Stimulated activated CD8-positive, alpha-beta memory T cell treated with anti-CD3 and anti-CD28 coated beads, Interleukin-2, amount 100 ng/mL, for 1 hour (primary cell): ENCODE measurements at places on chromosomes 1 and 21.

- no peak for DNase-seq
Measured at GRCh38 chr1:101235216-101235695, 1.6 kb upstream of the S1PR1 start.

DNA sequence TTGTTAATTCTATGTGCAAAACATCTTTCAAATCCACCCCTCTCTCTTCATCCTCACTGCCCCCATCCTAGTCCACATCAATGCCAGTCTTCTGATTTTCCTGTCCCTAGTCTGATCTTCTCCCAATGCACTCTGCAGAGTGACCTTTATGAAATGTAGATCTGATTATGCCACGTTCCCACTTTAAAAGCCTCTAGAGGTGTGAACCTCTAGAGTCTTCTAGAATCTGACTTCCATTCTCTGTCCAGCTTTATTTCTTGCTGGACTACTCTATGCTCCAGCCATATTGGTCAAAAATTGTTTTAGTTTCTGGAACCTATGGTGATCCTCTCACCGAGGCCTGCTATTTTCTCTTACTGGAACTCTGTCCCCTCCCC lies 32.5 kb downstream of the ZNF648 start:
- DNase-seq, result no peak

DNA sequence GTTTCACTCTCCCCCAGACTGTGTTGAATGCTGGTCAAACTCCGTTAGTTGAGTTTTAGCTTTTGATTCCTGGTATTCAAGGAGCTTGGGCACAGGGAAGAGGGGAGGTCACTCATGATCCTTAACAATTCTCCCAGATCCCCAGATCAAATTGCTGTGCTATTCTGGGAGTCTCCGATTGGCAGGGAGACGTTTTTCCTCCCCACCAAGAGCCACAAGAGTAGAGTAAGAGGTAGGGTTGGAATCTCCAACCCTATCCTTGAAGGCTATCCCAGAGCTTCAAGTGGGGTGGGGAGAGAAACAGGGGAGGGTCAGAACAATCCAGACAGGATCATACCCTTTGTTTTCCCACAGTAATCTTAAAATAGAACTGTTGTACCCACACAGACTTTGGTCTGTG lies 576 bp upstream of the TPM3 start:
- no peak for DNase-seq

- no peak for DNase-seq
Measured at GRCh38 chr1:226772446-226773139, 33.5 kb upstream of the ITPKB start.

DNA sequence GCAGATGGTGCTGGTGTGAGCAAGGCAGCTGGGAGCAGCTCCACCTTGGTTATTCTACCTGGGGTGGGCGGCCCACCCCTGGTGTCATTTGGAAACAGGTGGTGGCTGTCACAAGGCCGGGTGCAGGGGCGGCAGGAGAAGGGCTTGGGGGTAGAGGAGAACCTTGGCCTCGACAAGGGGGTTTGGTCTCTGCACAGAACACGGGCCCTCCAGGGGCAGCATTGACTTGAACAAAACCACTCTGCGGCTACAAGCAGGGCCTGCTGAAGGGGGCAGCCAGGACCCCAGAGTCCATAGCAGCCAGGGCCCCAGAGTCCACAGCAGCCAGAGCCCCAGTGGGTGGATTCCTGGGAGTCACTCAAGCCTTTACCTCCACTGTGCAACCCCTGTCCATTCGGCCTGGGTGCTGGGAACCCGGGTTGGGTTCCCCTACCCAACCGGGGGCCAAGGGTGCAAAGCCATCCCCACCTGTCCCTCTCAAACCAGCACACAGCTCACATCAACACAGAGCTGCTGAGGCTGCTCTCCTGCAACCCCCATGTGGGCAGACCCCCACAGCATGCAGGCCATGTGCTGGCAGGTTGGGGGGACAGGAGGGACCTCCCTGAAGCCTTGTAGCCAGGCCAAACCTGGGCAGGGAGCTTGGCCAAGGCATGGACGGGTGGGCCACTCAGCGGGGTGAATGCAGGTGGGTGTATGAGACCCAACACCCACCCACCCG lies 7.7 kb downstream of the TRIM11 start:
- DNase-seq, result no peak

DNA sequence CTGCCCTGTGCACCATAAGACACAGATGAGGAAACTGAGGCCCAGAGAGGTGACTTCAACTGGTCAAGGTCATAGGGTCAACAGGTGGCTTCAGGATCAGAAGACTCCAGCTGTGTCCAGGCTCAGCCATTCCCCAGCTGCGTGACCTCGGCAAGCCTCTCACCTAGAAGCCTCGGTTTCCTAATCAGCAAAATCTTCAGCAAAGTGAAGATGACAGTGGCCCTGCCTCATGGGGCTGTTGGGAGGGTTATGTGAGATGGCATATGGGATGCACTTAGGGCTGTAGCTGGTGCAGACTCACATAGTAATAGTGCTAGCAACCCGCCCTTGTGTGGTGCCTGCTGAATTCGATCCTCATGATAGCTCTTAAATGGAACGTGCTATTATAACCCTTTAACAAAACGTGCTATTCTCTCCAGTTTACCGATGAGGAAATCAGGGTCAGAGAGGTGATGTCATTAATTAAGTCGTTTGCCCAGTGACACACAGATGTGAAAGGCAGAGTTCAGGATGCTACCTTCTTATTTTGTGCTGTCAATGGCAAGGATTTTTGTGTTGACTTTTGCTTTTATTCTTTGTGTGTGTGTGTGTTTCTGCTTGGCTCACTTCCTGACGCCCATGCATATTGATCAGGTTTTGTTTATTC lies 472.9 kb downstream of the MATN1 start:
- no peak for DNase-seq

- no peak for DNase-seq
Measured at GRCh38 chr21:33478935-33479678, 667 bp downstream of the TMEM50B start.

- DNase-seq, result no peak
Measured at GRCh38 chr1:217498209-217498608, 132.7 kb downstream of the GPATCH2 start.

DNA sequence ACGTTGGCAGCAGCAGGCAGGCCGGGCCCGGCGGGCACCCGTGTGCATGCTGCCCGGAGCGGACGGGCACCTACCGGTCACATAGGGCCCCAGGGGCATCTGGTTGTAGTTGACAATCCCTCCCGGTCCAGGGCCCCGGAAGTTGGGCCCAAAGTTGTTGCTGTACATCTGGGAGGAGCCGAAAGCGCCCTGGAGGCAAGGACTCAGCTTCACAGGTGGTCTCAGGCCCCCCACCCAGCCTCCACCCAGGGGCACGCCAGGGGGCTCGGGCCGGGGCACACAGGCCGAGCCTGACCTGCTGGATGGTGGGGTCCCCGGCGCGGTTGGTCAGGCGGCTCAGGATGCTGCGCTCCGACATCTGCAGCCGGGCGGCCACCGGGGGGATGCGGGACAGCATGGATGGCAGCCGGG lies 60.6 kb downstream of the KCNAB2 start:
- DNase-seq, result no peak

GRCh38 chr1:30379684-30380624 lies 343.4 kb downstream of the MATN1 start:
- DNase-seq, result peak; percentile 13

GRCh38 chr1:184940226-184940625 lies 34.1 kb downstream of the NIBAN1 start:
- no peak for DNase-seq

DNA sequence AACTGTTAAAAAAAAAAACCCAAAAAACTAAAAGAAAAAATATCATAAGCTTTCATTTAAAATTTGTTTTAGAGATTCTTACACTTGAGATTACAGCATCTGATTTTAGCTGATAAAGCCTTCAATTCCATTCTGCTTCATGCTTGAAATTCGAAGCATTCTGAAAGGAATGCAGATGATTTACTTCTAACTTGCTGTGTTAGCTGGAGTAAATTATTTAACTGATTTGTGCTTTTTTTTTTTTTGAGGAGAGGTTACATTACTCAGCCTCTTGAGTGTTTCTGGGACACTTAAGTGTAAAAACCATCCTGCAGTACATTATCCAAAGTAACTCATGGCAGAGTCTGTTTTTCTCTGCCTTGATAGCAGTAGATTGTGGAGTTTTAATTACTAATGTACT lies 4.5 kb upstream of the TRIM67 start:
- DNase-seq, result no peak

- DNase-seq, result peak; percentile 17
Measured at GRCh38 chr1:23634840-23635651, 56.6 kb upstream of the RPL11 start.

- DNase-seq, result no peak
Measured at GRCh38 chr1:161398900-161399256, 31.2 kb upstream of the CFAP126 start.

- no peak for DNase-seq
Measured at GRCh38 chr1:51997974-51998382, 7.5 kb upstream of the RAB3B start.

DNA sequence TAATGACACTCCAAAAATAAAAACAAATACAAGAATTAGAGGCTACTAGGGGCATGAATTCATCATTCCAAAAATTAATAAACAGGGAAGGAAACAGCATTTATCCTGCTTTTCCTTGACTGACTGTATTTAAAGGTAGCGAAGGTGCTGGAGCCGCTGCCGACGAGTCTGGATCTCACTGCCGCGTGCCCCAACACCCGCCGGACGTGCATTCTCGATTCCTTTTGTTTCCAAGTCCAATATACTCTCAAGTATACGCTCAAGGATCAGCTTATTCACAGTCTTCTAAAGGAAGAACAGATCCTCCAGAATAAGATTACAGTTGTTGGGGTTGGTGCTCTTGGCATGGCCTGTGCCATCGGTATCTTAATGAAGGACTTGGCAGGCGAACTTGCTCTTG lies 88.2 kb upstream of the GNG4 start:
- DNase-seq, result no peak

DNA sequence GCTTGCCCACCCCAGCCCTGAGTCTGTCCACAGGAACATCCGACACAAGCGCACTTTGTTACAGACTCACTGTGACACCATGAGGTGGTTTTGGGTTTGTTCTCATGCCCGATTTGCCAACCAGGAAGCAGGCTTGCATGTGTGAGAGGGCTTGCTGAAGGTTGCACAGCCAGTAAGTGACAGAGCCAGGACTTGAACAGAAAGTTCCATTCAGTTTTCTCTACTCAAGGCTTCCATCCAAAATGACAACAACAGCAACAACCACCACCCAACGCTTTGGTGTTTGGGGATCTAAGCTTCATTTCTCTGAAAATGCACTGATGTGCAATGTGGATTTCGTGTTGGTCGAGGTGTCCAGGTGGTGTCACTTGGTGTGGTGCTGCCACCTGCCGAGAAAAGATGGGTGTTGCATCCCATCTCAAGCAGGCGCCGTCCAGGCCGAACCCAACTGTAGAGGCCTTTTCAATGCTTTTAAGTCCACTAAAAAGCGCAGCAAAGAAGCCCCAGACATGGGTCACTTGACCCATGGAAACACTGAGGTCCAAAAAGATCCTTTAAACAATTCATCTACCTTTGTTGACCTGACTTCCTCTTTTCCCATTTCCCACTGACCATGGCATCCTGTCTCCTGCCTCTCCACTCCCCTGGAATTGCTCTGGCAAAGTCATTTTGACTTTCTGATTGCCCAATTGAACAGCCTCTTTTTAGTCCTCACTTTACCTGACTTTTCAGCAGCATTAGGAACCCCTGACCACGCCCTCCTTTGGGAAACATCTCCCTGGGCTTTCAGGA lies 12.2 kb downstream of the CITED4 start:
- peak; percentile 62 for DNase-seq

- no peak for DNase-seq
Measured at GRCh38 chr1:37255136-37255795, 219.1 kb upstream of the ZC3H12A start.

DNA sequence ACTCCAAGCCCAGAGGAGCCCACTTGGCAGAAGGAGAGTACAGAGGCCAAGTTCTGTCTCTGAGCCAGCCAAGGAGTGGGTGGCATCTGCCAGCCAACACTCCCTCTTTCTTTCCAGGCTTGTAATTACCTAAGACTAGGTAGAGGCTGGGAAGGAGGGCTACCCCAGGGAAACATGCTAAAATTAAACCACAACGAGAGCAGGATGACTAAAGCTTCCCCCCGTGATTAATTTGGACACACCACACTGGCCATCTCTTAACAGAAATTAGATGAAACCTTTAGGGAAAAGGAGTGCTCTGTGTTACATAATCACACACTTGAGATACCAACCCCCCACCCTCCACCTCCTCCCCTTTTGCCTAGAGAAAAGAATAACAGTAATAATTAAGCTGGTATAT lies 102.1 kb upstream of the ZC3H12A start:
- no peak for DNase-seq

- no peak for DNase-seq
Measured at GRCh38 chr1:156859523-156860112, 701 bp upstream of the INSRR start.

GRCh38 chr1:104671684-104672353 lies 922.1 kb downstream of the AMY1C start:
- DNase-seq, result no peak

DNA sequence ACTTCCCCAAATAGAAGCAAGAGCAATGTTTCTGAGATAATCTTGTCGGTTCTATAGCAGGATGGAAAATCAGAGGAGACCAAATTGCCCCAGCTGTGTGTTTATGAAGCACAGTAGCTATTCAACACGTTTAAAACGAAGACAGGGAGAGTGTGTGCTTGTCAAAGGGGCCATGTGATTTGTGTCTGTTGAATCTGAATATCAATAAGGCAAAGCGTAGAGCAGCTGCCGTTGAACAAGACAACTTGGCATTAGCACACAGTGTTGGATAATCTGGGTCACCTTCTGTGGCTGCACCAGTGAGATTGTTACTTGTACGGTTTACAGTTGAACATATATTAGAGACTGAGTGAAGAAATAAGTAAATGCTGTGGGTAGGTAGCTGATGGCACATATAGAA lies 1.0 kb downstream of the CRB1 start:
- no peak for DNase-seq

GRCh38 chr1:41363591-41364320 lies 2.5 kb downstream of the FOXO6 start:
- DNase-seq, result no peak

DNA sequence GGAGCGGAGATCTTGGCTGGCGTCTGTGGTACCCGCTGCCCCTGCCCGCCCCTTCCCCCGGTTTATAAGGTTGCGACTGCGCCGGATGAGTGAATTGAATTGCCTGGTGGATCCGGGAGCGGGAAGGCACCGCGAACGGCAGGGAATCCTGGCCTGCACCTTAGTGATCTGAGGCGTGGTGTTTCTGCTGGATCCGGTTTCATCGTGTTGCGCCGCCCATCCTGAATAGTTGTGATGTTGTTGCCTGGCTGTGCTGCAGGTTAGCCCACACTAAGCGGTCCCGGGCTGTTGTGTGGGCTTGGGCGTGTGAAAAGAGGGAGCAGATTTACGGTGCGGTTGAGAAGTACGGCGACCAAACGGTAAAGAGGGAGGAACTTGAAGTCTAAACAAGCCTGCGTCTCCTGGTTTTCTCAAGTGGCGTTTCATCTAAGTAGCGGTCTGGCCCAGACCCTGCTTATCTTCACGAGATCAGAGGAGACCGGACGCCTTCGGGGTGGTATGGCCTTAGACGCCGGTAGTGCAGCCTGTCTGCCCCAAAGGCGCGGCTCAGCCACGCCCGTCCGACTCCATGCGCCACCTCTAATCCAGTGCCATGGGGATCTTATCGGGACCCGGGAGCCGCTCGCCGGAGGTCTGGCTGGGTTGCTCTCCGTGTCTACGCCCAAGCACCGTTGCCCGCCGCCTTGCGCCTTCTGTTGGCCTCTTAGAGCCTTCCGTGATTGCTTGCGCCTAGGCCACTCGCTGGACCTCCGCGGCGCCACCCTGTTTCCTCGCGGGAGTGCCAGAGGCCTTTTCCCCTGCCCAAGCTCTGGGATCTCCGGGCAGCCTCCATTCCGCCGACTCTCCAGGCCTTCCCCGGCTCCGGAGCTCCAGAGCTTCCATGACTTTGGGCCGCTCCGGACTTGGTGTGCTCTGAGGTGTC lies 87.5 kb upstream of the RHOU start:
- DNase-seq, result no peak
